ENCODE measurements at places on chromosomes 16 and 17. TPM values are rescaled to one million over a fixed set of nuclear protein-coding genes. Genes with fewer than 3 reads are reported as not detected.

DNA sequence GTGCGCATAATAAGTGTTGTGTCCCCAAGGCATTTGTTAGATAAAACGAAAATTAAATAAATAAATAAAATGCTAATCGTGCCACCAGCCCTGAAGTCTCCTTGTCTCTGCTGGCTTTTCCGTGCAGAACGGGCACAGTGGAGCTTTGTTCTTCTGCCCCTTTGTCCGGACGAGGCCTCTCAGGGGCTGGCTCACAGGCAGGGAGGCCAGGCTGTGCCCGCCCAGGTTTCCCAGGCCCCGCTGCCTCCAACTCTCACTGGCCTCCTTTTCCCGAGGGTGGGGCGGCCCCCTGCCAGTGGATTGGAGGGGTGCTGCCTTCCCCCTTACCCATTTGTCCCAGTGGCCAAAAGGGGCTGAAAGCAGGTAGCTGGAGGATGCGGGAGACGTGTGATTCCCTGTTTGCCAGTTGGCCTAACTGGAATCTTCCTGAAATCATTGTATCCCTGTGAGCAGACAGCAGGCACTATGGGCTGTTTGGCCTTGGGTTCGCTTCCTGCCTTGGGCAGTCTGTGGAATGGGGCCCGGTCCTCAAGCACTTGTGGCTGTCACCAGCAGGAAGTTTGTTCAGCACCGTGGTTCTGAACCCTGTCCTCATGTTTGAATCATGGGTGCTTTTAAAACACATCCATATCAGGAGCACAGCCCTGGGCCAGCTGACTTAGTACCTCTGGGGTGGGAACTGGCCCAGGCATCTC lies 64.4 kb downstream of the KSR1 start:
- H3K4me1 ChIP-seq = peaks cover 87% of the 10 kb centered on the region
- no peak overlapping the region for H3K4me3 ChIP-seq
- no peaks in the 10 kb centered on the region for H3K36me3 ChIP-seq

- peak overlapping the region; percentile 54 for H3K27ac ChIP-seq
- no peaks in the 10 kb centered on the region for H3K4me1 ChIP-seq
- H3K27me3 ChIP-seq = no peaks in the 10 kb centered on the region
- no peak for DNase-seq
- H3K36me3 ChIP-seq = no peaks in the 10 kb centered on the region
Measured at GRCh38 chr17:55576237-55576995, 65.2 kb upstream of the SMIM36 start.

DNA sequence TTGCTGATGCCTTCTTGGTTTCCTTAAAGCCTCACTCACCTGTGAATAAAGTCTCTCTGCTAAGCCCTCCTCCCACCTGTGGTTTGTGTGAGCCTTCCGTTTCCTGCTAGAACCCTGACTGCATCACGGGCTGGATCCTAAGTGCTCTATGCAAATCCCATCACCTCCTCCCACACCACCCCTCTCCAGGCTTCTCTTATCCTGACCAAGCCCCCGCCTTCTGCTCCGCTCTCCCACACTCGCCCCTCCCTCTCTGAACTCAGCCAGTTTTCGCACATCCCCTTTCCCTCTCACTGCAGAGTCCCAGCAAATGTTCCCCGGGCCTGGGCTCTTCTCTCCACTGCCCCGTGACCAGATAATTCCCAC lies 51.8 kb downstream of the PIMREG start:
- no peaks in the 10 kb centered on the region for H3K4me1 ChIP-seq
- H3K27ac ChIP-seq = no peak overlapping the region
- H3K36me3 ChIP-seq = no peaks in the 10 kb centered on the region
- DNase-seq = no peak
- H3K4me3 ChIP-seq = no peak overlapping the region

- no peak overlapping the region for H3K27ac ChIP-seq
- no peak for DNase-seq
- peaks cover 10% of the 10 kb centered on the region for H3K4me1 ChIP-seq
- H3K27me3 ChIP-seq = peaks cover 9% of the 10 kb centered on the region
Measured at GRCh38 chr17:74276541-74277009, 2.5 kb downstream of the DNAI2 start.

GRCh38 chr16:30997725-30998711 lies 12.4 kb downstream of the STX1B start:
- H3K4me1 ChIP-seq = peaks cover 34% of the 10 kb centered on the region
- H3K4me3 ChIP-seq = no peak overlapping the region
- no peaks in the 10 kb centered on the region for H3K27me3 ChIP-seq
- DNase-seq = no peak

DNA sequence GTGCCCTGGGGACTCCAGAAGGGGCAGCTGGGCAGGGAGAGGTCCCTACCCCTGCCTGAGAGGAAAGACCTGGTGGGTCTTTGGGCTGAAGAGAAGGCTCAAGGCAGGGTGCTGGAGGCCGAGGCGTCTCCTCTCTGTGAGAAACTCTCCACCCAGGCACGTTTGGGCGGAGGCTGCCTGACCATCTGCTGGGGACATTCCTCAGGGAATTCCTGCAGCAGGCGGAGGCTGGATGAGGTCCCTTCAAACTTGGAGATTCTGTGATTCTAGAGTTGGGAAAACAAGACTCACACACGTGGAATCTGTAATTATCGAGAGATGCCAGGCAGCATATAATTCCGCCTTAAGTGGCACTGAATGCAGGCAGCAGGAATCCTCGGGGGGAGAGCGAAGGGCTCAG lies 21.1 kb upstream of the PHF12 start:
- peaks cover 37% of the 10 kb centered on the region for H3K4me1 ChIP-seq
- H3K27me3 ChIP-seq = no peaks in the 10 kb centered on the region
- no peak overlapping the region for H3K27ac ChIP-seq
- no peak for DNase-seq

DNA sequence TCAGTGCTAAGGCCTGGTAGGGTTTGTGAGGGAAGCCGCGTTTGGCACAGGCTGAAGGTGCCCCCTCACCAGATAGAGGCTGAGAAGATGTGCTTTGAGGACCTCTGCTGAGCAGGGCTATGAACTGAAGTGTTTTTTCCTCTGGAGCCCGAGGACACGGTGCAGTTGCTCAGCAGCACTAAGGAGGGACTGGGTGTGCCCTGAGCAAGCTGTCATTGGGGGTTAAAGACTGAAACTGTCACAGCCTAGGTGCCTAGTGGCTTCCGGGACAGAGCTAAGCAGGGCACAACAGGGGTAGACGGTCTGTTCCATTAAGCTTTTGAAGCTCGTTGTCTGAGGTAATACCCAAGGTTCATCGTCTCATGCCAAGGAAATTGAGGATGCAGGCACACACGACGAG lies 24.8 kb upstream of the ASGR2 start:
- DNase-seq = no peak
- H3K27me3 ChIP-seq = no peaks in the 10 kb centered on the region
- no peak overlapping the region for H3K4me3 ChIP-seq
- H3K27ac ChIP-seq = no peak overlapping the region
- no peaks in the 10 kb centered on the region for H3K36me3 ChIP-seq
- peaks cover 4% of the 10 kb centered on the region for H3K4me1 ChIP-seq

DNA sequence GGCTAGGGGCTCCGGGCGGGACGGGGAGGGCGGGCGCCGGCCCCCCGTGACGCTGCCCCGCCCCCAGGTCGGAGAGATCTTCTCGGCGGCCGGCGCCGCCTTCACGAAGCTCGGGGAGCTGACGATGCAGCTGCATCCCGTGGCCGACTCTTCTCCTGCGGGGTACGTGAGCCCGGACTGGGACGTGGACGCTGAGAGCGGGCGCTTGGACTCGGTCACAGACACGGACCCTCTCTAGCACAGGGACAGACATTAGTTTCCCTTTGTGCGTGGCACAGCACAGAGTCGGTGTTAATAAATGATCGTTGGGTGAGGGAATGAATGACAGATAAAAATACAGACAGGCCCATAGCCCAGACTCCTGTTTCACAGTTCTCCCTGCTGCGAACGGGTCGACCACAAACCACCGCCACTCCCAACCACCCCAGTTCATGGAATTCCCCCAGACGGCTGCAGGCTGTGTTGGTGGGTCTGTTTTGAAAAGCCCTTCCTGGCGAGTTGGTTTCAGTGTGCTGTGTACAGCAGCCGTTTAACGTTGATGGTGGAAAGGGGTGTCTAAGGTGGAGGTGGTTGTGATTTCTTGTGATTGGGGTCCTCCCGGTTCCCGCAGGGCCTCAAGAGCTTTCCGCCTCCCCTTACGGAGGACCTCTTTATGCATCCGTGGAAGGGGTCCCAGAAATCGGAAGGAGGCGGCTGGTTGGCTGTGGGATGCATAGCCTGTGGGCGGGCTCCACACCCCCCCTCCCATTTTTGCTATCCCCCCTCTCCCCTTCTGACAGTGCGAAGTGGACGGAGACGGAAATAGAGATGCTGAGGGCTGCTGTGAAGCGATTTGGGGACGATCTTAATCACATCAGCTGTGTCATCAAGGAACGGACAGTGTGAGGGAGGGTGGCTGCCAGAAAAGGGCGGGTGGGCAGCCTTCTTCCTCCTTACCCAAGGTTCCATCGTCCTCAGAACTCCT lies 2.9 kb downstream of the RNASEK start:
- no peaks in the 10 kb centered on the region for H3K36me3 ChIP-seq
- H3K27me3 ChIP-seq = no peaks in the 10 kb centered on the region
- no peak for DNase-seq
- H3K4me3 ChIP-seq = peak overlapping the region; percentile 37

DNA sequence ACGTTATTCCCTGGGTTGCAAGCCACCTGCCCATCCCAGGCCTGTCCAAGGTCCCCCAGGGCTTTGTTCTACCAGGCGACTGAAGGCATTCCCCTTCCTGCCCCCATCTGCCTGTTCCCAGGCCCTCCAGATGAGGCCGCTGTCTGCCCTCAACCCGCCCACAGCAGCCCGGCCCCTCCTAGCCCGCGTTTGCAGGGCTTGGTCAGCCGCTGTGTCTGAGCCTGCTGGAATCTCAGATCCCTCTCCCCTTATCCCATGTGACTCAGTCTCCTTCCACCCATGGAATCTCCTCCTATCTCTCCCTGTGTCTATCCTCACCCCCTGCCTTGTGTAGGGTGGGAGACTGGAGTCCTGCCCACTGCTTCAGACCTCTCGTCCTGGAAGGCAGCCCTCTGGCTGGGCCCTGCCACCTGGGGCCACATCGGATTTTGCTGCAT lies 186.0 kb upstream of the TNRC6C start:
- no peaks in the 10 kb centered on the region for H3K36me3 ChIP-seq
- no peaks in the 10 kb centered on the region for H3K4me1 ChIP-seq
- H3K27me3 ChIP-seq = no peaks in the 10 kb centered on the region
- no peak overlapping the region for H3K4me3 ChIP-seq
- no peak overlapping the region for H3K27ac ChIP-seq

DNA sequence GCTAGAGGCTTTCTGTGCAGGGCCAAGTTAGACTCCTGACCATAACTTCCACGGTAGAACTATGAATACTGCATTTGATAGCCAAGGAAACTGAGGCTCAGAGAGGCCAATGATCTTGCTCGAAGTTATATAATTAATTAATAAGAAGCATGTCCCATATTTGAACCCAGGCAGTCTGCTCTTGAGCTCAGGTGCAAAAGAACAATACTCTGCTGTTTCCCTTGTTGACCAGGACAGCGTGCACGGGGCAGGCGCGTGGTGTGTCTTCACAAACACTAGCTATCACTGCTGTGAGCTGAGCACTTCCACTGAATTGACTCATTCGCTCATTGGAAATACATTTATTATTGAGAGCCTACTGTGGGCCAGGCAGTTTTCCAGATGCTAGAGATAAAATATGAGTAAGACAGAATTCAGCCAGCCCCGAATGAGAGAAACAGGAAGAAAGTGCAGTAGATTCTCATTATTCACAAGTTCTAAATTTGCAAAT lies 1.6 kb downstream of the CHD9 start:
- no peak for DNase-seq
- no peak overlapping the region for H3K4me3 ChIP-seq
- peaks cover 34% of the 10 kb centered on the region for H3K4me1 ChIP-seq
- H3K36me3 ChIP-seq = no peaks in the 10 kb centered on the region
- no peak overlapping the region for H3K27ac ChIP-seq

GRCh38 chr17:77106874-77107358 lies 33.9 kb upstream of the SEC14L1 start:
- no peaks in the 10 kb centered on the region for H3K27me3 ChIP-seq
- no peaks in the 10 kb centered on the region for H3K4me1 ChIP-seq
- DNase-seq = no peak
- H3K4me3 ChIP-seq = no peak overlapping the region
- H3K27ac ChIP-seq = no peak overlapping the region
- no peaks in the 10 kb centered on the region for H3K36me3 ChIP-seq

DNA sequence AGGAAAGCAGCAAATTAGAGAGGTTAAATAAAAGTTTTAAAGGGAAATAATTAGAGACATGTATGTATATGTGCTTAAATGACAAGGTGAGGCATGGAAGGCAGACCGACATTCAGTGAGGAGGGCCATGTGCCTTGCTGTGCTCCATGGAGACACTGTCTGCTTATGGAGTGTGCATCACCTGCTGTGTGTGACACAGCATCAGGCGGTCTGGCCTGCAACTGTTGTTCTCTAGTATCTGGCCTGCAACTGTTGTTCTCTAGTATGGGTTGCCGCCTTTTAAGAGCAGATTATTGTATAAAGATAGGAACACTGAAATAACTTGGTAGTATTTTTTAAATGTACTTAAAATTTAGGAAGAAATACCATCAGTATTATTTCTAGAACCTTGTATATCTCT lies 225.1 kb downstream of the LGALS9B start:
- H3K27me3 ChIP-seq = no peaks in the 10 kb centered on the region
- no peaks in the 10 kb centered on the region for H3K4me1 ChIP-seq
- no peaks in the 10 kb centered on the region for H3K36me3 ChIP-seq
- no peak overlapping the region for H3K4me3 ChIP-seq

- no peaks in the 10 kb centered on the region for H3K4me1 ChIP-seq
- no peak for DNase-seq
- H3K27me3 ChIP-seq = no peaks in the 10 kb centered on the region
- no peaks in the 10 kb centered on the region for H3K36me3 ChIP-seq
- no peak overlapping the region for H3K27ac ChIP-seq
Measured at GRCh38 chr16:17160920-17161431, 309.8 kb downstream of the XYLT1 start.

- H3K27ac ChIP-seq = no peak overlapping the region
- peaks cover 4% of the 10 kb centered on the region for H3K4me1 ChIP-seq
- H3K4me3 ChIP-seq = no peak overlapping the region
- H3K27me3 ChIP-seq = peaks cover 5% of the 10 kb centered on the region
- DNase-seq = no peak
Measured at GRCh38 chr16:83969771-83970429, 1.9 kb downstream of the NECAB2 start.

DNA sequence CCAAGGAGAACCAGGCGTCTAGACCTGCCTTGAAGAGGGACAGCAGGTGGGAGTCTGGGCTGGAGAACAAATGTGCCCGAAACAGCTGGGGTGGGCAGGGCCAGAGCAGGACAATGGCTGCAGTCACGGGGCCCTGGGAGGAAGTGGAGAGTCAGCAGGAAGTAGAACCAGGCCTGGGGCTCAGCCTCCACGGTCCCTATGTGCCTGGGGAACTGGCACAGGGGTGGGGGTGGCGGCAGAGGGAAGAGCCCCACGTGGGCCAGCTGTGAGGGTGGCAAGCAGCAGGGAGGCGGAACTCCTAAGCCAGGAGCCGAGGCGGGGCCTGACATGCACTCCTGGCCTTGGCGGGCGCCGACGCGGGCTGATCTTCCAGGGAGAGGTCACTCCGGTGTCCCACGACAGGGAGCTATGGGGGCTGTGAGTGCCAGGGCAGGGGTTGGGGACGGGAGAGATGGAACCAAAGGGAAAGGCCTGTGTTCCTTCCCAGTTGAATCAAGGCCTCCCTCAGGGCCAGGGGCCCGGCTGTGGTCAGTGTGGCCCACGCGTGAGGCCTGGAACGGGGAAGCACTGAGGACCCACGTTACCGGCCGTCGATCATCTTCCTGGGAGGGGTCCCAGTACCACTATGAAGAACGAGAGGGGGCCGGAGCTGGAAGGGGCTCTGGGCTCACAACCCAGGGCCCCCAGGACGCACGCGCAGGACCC lies 42.7 kb downstream of the TIMM22 start:
- peak overlapping the region; percentile 71 for H3K27ac ChIP-seq
- DNase-seq = peak; percentile 55
- no peaks in the 10 kb centered on the region for H3K36me3 ChIP-seq
- no peaks in the 10 kb centered on the region for H3K27me3 ChIP-seq

CDH13 gene
- total RNA-seq = 2.9 TPM

TBC1D26 gene
- not detected for total RNA-seq

PRR29 gene
- 0.52 TPM for total RNA-seq

TOB1 gene
- 46.1 TPM for total RNA-seq

PRAC2 gene
- total RNA-seq = not detected

Measured in body of pancreas (tissue), 4 donors.